ENCODE measurements at places on chromosomes 12 and 14. TPM values are rescaled to one million over a fixed set of nuclear protein-coding genes. Genes with fewer than 3 reads are reported as not detected.

Gene TEX52
- not detected for total RNA-seq

GRCh38 chr14:39264558-39264957 lies 30.8 kb downstream of the MIA2 start:
- no peak for DNase-seq

GRCh38 chr12:70772836-70773235 lies 135.6 kb upstream of the PTPRB start:
- DNase-seq: no peak

DNA sequence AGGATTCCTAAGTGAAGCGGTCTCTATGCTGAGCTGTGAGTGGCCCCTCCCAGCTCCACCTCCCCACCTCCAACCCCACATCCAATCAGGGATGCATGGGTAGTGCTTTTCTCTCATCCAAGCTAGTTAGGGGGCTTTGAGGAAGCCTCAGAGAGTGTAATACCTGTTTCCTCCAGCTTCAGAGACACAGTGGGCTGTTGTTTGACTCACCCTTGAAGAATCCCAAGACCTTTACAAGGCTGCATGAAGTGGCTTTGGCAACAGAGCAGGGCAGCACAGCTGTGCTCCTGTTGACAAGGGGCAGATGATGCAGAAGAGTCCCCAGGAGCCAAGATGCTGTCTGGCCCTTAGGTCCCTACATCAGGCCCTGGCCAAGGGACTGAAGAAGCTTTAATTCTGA lies 27.1 kb upstream of the CLMN start:
- DNase-seq: no peak

DNA sequence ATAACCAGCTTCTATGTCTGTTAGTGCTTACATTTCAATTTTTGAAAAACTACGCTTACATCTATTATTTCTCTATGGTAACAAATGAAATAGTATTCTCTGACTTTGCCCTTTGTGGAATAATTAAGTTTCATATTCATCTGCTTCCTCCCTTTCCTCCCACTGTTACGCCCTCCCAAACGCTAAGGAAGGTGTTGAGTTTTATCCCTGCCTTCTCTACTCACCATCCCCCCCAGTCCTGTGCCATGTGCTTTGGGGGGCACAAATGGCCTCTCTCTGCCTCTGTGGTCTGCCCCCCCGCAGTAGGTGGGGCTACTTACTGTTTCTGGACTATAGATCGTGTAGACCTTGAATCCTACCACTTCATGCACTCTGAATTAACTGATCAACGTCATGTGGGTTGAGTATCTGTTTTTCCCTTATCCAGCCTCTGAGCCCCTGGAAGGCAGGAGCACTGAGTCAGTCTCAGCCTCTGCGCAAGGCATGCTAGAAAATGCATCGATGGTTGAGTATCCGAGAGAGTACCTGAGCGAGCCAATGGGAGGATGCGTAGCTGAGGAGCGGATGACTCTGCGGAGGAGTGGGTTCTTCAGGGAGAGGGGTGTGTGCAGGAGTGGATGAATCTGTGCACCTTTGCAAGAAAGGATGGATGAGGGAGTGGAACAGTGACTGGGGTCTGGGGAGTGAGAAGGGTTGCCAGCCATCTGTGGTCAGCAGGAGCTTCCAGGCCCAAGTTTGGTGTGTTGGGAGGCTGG lies 114.5 kb upstream of the RTL1 start:
- no peak for DNase-seq

Gene CPNE8
- 8.4 TPM for total RNA-seq
